ENCODE measurements at places on chromosomes 3 and 15. TPM values are rescaled to one million over a fixed set of nuclear protein-coding genes. Genes with fewer than 3 reads are reported as not detected.

DNA sequence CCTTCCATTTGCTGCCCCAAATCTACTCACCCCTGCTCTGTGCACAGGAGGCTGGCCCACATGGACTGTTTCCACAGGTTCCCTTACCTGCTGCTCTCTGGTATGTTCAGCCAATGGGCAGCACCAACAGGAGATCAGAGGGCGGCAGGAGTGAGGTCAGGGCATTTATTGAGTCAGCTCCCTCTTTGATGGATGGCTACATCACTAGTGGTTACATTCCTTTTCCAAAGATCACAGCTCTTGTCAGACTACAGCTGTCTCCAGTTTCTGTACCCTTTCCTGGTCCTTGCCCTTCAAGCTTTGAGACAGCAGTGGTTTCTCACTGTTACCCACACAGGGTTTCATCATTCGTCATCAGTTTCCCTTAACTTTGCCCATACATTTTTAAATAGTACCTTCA is 325.1 kb downstream of the SUCLG2 start:
- H3K27me3 ChIP-seq, result no peaks in the 10 kb centered on the region
- no peak overlapping the region for H3K4me3 ChIP-seq
- no peak overlapping the region for H3K27ac ChIP-seq
- DNase-seq, result no peak

DNA sequence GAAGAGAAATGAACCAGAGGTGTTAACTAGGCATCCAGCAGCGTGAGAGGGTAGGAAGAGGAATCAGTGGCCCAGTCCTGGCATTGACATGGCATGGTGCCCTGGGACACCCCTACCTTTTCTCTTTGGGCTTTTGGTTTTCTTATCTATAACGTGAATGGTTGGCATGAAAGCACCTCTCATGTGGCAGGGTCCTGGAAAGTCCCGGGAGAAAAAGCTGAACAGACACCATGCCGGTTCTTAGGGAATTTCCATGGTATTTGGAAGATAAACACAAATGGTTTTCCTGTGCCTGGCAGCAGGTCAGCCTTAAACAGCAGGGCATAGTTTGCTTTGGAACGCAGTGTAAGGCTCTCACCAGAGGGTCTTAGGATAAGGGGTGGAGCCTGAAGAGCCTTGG is 15.4 kb downstream of the ARNT2 start:
- no peaks in the 10 kb centered on the region for H3K36me3 ChIP-seq
- DNase-seq, result no peak
- H3K4me1 ChIP-seq, result peaks cover 6% of the 10 kb centered on the region
- H3K4me3 ChIP-seq, result no peak overlapping the region
- H3K27me3 ChIP-seq, result no peaks in the 10 kb centered on the region

GRCh38 chr15:71779073-71779797 is 31.1 kb upstream of the NR2E3 start:
- no peak for DNase-seq
- H3K36me3 ChIP-seq, result no peaks in the 10 kb centered on the region
- no peak overlapping the region for H3K27ac ChIP-seq
- H3K4me1 ChIP-seq, result peaks cover 9% of the 10 kb centered on the region

DNA sequence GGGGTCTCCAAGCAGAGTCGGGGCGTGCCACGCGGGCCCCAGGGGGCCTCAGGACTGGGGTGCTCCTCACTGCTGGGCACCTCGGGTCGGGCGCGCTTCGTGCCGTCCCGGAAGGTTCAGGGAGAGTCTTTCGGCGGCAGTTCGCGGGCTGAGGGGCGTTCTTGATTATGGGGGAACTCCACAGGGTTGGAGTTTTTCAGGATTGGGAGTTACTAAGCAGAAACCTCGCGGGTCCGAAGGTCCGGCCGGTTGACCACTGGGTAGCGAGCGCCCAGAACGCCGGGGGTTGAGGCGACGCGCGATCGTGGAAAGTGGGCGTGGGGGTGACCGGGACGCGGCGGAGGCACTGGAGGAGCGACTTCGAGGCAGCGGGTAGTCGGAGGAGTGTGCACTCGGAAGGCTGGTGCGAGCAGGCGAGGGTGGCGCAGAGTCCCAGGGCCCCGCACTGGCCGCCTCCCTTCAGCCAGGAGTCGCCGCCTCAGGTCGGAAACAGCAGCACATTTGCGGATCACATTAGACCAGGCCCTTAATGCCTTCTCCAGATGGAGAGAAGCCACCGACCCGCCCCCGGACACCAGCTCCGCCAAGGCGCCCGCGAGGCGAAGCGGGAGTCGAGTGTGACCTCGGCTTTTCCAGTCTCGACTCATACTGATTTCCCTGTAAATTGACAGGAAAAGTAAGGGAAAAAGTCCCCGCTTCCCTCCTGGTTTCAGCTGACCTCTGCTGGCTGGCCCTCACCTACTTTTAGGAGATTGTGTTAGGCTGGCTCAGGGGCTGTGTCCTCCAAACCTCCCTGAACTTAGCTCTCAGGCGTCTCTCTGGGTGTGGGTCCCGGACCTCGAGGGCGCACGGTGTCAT is 685 bp downstream of the ADAMTSL3 start:
- peaks cover 62% of the 10 kb centered on the region for H3K27me3 ChIP-seq
- H3K27ac ChIP-seq, result no peak overlapping the region
- no peaks in the 10 kb centered on the region for H3K36me3 ChIP-seq
- DNase-seq, result peak; percentile 63
- H3K4me1 ChIP-seq, result peaks cover 24% of the 10 kb centered on the region

The ECE2 gene
- total RNA-seq, result 0.46 TPM

- no peak overlapping the region for H3K4me3 ChIP-seq
- no peak overlapping the region for H3K27ac ChIP-seq
- H3K4me1 ChIP-seq, result peaks cover 14% of the 10 kb centered on the region
- no peaks in the 10 kb centered on the region for H3K27me3 ChIP-seq
- no peak for DNase-seq
These were observed 28.1 kb upstream of the SPRED1 start for GRCh38 chr15:38224486-38224885.

GRCh38 chr3:190369668-190370295 is 18.2 kb upstream of the CLDN16 start:
- peaks cover 13% of the 10 kb centered on the region for H3K4me1 ChIP-seq
- no peaks in the 10 kb centered on the region for H3K27me3 ChIP-seq
- H3K4me3 ChIP-seq, result no peak overlapping the region
- no peaks in the 10 kb centered on the region for H3K36me3 ChIP-seq
- no peak for DNase-seq
- peak overlapping the region; percentile 20 for H3K27ac ChIP-seq

The CFAP100 gene
- not detected for total RNA-seq

GRCh38 chr3:47715928-47716327 is 65.8 kb downstream of the SMARCC1 start:
- no peaks in the 10 kb centered on the region for H3K27me3 ChIP-seq
- H3K27ac ChIP-seq, result peak overlapping the region; percentile 69
- no peak for DNase-seq
- peaks cover 62% of the 10 kb centered on the region for H3K36me3 ChIP-seq
- H3K4me3 ChIP-seq, result no peak overlapping the region

GRCh38 chr3:12321015-12321414 is 32.1 kb downstream of the PPARG start:
- no peak overlapping the region for H3K27ac ChIP-seq
- no peaks in the 10 kb centered on the region for H3K4me1 ChIP-seq
- no peak overlapping the region for H3K4me3 ChIP-seq
- no peaks in the 10 kb centered on the region for H3K36me3 ChIP-seq
- DNase-seq, result no peak
- peaks cover 5% of the 10 kb centered on the region for H3K27me3 ChIP-seq

The ISLR gene
- 0.50 TPM for total RNA-seq

The PYGO1 gene
- 0.50 TPM for total RNA-seq

- H3K4me1 ChIP-seq, result peaks cover 7% of the 10 kb centered on the region
- H3K4me3 ChIP-seq, result no peak overlapping the region
- no peak overlapping the region for H3K27ac ChIP-seq
- no peak for DNase-seq
- H3K27me3 ChIP-seq, result no peaks in the 10 kb centered on the region
These were observed 15.6 kb downstream of the FILIP1L start for GRCh38 chr3:100098784-100099070.

The PLIN1 gene
- 0.70 TPM for total RNA-seq

DNA sequence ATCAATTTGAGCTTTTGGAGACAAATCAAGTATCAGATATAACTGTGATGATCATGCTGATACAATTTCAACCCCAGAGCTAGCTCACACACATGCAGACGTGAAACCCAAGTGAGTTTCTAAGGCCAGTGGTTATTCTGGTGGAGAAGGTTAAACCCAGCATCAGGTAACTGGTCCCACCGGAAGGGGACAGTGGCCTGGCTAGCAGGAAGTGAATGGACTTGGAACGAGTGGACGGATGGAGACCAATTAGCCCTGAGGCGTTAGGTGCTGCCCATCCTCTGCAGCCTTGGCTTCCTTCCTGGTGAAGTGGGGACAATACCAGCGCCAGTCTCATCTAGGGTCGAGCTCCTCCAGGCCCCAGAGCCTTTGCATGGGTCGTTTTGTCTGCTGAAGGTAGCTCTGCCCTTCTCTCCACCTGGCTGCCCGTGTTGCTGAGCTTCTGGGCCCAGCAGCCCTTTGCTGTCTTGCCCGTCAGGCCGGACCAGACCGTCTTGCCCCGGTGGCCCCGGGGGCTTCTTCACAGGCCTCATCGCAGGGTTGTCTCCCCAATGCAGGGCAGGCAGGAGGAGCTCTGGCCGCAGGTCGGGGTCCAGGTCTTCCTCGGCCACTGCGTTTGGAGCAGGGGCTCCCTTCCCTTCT is 915 bp upstream of the KCTD6 start:
- peaks cover 56% of the 10 kb centered on the region for H3K4me1 ChIP-seq
- peak overlapping the region; percentile 86 for H3K27ac ChIP-seq
- DNase-seq, result no peak
- peaks cover 16% of the 10 kb centered on the region for H3K27me3 ChIP-seq
- no peaks in the 10 kb centered on the region for H3K36me3 ChIP-seq
- H3K4me3 ChIP-seq, result peak overlapping the region; percentile 69

DNA sequence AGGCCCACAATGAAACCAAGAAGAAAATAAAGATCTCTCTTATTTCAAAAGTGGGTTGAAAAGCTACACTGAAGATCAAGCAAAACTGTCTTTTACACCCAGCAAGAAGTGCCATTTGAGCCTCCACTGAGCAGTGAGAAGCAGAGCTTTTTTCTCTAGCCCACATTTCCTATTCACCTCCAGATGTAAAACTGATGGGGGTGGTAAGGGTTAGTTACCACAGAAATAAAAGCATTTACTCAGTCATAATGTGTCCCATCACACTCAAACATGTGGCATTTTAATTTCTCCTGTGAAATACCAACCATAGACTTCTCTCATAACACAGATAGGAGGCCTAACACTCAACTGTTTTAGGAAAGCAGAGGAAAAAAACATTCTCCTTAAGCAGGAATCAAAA is 21.0 kb downstream of the IFT57 start:
- no peaks in the 10 kb centered on the region for H3K36me3 ChIP-seq
- no peak for DNase-seq
- H3K27ac ChIP-seq, result no peak overlapping the region
- no peaks in the 10 kb centered on the region for H3K27me3 ChIP-seq
